ENCODE measurements at places on chromosomes 3 and 15. TPM values are rescaled to one million over a fixed set of nuclear protein-coding genes. Genes with fewer than 3 reads are reported as not detected.

DNA sequence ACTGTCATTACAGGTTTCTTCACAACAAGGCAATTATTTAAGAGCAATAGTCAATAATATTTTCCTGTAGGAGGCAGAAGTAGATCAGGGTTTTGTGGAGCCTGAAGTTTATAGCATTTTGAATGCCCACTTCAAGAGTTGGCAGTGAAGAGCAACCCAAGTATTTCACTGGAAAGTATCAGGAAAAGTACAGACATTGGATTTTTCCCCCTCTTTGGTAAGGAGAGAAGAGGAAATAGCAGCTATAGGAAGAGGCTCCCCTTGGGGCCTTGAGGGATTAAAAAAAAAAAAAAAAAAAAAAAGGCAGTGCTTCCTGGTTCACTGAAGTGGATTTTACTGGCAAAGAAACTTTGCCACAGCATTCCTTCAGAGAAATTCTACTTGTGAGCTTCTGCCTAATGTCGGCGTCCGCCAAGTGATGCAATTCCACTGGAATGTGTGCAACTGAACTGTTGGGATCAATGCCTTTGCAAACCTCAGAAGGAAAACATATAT is 5.7 kb upstream of the CNTN6 start:
- peak; percentile 71 for DNase-seq

The GOLGA6D gene
- total RNA-seq, result not detected

DNA sequence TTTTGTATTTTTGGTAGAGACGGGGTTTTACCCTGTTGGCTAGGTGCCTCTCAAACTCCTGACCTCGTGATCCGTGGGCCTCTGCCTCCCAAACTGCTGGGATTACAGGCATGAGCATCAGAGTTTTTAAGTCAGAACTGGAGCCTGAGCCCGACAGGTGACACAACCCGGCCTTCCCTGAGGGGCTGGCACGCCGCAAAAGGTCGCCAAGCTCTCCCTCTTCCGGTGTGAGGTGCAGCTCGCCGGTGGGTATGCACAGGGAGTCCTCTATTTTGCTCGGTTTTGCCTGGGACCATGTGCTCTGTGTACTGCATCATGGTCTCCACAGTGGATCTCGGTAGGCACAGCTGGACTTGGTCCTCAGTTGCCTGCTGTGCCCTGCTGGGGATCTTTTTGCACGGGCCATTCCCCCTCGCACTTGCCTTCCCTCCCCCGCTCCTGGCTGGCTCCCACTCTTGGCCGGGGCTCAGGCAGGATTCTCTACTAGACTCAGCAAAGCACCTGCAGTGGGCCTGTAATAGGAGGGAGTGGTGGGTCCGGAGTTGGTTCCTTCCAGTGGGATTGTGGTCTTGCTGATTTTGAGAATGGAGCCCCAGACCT is 101.2 kb upstream of the KLF13 start:
- no peak for DNase-seq

GRCh38 chr15:33506781-33507296 is 196.1 kb downstream of the RYR3 start:
- DNase-seq, result no peak

- DNase-seq, result no peak
Measured at GRCh38 chr3:48026951-48027908, 11.0 kb upstream of the MAP4 start.

The GPR171 gene
- total RNA-seq, result not detected

The PLSCR5 gene
- not detected for total RNA-seq

DNA sequence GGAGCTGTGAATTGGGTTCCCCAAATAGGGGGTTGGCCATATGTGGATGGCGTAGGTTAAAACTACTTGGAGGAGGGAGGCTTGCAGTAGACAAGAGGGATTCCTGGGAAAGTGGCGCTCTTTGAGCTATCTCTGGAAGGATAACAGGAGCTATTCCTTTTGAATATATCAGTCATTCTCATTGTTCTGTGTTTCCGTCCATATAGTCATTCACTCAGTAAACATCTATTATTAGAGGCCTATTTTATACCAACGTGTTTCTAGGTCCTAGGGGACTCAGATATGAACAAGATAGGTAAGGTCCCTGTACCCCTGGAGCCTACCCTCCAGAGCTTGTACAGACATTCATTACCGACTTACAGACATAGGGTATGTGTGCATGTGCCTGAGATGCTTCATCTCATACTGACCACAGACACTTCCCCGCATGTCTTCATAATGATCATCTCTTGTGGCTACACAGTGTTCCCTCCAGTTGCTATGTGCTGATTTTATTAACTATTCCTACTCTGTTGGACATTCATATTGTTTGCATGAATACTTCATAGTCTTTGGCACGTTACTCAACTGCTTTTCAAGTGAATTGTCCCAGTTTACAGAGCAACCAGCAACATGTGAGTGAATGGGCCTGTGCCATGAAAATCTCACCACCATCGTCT is 55.8 kb upstream of the VILL start:
- no peak for DNase-seq

DNA sequence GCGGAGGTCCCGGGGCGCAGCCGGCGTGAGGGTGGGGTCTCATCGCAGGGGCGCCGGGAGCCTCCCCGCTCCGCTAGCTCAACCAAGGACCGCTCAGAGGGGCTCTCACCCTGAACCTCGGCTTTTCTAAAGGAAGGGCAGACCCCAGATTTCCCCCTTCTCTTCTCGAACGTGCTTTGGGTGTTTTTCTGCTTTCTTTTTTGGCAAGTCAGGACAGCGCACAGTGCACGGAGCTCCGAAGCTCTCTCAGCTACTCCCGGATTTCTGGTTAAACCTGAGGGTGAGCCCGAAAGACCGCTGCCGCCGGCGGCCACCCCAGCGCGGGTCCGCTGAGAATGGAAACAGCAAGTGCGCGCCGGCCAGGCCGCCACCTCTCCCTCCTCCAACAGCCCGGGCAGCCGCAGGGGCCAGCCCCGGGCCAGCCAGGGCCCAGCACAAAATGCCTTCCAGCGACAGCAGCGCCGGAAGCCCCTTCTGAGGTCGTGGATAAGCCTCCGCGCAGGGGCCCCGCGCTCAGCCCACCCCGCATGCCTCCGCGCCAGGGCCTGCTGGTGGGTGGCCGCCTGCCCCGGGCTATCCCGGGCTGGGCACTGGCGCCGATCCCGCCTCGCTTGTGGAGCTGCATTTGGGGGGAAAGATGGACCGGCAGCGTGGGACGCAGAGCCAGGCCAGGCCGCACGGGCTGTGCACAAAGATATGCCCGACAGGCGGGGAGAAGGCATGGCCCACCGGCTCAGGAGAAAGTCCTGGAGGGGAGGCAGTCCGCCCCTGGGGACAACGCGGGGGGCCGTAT is 8.2 kb upstream of the OCA2 start:
- no peak for DNase-seq

The NFKBIZ gene
- total RNA-seq, result 4.7 TPM

GRCh38 chr15:82595203-82595602 is 52.0 kb downstream of the CPEB1 start:
- no peak for DNase-seq

DNA sequence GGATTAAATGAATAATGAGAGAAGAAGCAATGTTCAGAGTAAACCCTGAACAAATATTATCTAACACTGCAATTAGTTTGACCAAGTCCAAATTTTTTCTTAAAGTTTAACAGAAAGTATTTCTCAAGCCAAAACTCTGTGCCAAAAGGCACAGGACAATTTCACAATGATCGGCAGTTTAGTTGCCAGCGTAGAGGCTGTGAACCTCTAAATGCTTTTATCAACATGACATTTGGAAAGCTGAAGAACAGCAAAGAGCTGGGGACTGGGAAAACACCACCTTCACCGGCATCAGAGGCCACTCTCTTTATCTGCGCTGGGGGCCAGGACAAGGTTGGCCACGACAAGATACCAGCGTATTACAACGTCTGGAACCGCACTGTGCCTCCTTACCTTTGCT is 125.6 kb downstream of the ADAMTS17 start:
- DNase-seq, result no peak

DNA sequence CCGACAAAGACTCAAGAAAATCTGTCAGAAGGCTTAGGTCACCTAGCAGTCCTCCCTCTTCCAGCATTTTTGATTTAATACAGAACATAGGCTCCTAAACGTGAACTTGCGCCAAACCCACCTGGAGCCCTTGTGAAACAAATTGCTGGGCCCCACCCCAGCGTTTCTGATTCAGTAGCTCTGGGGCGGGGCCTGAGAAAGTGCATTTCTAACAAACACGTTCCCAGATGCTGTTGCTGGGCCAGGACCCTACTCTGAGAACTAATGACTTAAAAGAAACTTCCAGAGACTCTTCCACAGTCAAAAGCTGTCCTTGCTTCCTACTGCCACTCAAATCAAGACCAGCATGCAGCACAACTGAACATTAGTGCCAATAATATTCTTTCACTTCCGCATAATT is 198.1 kb downstream of the PDZRN3 start:
- DNase-seq, result no peak

The HES1 gene
- total RNA-seq, result 17.7 TPM

- no peak for DNase-seq
Measured at GRCh38 chr3:15926871-15927270, 129.1 kb upstream of the ANKRD28 start.

The NUSAP1 gene
- 115 TPM for total RNA-seq

DNA sequence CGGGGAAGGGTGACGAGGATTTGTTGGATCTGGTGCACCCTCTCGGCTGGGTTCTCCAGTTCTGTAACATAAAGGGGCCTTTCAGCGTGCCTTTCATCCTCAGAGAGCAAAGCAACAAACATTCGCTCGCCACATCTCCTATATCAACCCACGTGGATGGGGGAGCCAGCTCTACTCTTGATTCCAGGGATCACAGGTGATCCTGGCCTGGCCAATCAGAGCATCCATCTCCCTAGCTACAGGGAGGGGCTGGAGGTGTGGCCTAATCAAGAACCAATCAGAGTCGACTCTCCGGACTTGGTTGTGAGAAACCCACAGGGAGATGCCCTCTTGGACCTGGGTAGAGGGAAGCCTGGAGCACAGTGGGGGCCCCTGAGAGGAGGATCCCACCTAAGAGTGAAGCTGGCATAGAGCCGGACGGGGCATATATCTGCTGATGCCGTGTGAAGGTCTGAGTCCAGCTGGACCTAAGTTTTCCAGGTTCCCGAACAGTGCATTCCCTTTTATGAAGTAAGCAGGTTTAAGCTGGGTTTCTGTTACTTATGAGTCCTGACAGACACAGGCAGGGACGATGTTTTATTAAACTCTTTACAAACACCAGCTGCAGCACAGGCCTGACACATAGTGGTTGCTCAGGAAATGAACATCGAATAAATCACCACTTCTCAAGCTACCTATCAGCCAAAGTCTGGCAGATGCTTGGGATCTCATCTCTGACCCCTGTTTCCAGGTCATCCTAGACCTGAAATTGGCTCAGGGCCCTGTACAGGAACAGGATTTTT is 50.7 kb upstream of the RAD18 start:
- DNase-seq, result no peak

DNA sequence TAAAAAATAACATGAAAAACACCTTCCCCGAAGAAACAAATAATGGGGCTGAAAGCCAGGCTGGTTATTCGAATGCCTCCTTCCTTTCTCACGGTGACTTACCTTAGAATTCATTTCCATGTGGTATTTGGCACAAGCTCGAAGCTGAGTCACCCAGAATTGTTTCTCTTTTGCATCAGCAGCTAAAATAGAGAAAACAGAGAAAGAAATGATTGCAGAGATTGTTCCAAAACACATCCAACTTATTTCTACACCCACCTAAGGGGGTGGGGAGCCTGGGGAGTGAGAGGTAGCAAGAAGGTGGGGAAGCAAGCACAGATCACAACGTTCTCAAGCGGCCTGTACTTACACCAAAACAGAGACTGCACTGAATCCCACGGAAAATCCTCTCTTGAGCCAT is 104.7 kb downstream of the OSBPL10 start:
- DNase-seq, result peak; percentile 31

DNA sequence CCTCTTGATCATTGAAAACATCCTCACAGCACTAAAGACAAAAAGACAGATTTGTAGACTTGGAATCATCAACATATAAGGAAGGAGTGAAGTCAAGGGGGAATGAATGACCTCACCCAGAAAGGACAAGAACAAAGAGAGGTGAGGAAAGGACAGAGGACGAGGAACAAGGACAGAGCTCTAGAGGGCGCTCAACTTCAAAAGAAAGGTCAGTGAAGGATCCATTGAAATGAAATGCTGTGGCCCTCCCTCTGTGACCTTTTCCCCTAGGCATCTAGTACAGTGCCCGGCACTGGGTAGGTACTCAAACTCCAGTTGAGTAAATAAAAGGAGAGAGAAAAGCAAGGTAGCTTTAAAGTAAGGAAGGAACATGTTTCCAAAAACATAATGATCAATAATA is 2.6 kb downstream of the ATP8B4 start:
- peak; percentile 47 for DNase-seq

Measured in NCI-H460 (cell line).